ENCODE measurements at places on chromosomes 7 and 10. TPM values are rescaled to one million over a fixed set of nuclear protein-coding genes. Genes with fewer than 3 reads are reported as not detected.

Gene TES
- 84.2 TPM for polyA plus RNA-seq

Gene LIPA
- polyA plus RNA-seq = 60.4 TPM

Gene HOXA1
- polyA plus RNA-seq = 1.9 TPM

Gene CLDN4
- polyA plus RNA-seq = 57.5 TPM

Gene GIMAP1
- 3.0 TPM for polyA plus RNA-seq
